ENCODE measurements at places on chromosomes 6 and 20.

DNA sequence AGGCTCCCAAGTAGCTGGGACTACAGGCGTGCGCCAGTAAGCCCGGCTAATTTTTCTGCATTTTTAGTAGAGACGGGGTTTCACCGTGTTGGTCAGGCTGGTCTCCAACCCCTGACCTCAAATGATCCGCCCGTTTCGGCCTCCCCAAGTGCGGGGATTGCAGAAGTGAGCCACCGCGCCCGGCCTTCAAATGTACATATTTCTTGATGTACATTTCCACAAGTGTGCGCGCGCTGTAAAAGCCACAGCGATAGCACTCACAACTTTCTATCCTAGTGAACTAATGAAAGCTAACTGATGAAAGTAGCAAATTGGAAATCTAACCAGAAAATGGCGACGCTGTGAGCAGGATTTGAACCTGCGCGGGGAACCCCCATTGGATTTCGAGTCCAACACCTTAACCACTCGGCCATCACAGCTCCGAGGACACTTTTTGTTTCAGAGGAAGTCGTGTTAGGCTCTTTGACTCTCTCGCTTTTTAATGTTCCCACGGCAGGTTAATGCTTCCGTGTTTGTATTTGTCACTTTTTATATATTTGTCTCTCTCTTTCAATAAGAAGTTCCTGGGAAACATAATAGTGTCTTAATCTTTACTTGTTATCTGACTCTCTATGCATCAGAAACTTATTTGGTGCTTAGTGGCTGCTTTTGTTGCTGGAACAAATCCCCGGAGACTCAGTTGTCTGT, 199.4 kb upstream of the ZNF184 start:
- no peak for DNase-seq

DNA sequence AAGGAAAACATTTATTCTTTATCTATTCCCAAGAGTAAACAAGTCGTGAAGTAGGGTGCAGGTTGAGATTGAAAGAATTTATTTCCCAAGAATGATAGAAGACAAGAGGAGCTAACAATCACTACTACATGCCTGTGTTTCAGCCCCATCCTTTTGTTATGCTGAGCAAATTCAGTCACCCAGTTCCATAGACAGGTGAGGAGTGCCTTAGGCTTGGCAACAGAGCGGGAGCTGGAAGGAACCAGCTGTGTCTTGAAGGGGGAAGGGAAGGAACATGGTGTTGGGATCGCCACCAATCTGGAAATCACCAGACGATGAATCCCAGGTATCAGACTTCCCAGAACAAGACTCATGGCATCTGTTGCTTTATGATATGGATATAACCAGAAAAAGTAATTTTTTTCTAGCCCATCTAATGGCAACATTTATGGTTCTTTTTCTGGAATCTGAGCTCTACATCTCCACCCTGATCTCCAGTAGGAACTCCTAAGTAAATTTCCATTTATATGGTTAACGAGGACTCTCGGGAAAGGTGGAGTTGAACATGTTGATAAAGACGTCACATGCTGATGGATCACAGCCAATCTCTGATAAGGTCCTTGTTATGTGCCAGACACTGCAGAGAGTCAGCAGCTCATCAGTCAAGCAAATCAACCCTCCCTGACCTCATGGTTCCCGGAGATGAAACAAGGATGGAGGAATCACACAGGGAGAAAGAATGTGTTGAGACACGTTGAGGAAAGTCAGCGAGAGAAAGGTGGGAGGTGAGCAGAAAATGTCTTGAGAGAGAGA, 344.9 kb downstream of the SMOC2 start:
- DNase-seq: no peak

DNA sequence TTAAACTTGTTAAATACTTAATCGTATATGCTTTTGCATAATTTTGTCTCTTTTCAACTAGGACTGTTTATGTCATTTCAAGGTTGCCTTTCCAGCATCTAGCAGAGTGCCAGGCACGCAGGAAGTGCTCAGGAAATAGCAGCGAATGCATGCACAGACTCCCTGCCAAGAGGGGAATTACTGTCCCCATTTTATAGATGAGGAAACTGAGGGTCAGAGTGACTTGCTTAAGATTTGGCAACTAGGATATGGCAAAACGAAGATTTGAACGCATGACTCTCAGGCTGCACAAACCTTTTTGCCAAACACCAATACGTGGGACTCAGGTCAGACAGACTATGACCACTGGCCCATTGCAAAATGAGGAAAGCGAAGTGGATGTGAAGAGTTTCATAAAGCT, 22.5 kb downstream of the EYA2 start:
- DNase-seq: no peak

DNA sequence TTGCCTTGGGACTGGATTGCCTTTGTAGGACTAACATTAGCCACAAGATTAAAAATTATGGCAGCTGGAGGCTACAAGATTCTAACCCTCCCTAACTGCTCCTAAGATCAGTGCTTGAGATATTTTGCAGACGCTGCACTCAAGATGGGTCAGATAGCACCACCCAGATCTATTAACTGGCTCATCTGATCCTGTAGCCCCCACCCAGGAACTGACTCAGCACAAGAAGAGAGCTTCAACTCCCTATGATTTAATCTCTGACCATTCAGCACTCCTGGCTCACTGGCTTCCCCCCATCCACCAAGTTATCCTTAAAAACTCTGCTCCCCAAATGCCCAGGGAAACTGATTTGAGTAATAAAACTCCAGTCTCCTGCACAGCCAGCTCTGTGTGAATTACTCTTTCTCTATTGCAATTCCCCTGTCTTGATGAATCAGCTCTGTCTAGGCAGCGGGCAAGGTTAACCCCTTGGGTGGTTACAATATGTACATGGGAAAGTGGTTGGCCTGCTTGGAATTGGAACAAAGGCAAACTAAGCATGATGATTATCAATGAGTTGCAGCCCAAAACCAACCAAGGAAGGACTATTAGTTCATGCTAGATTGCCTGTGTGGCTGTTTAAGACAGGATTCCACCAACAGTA, 111.3 kb downstream of the OR2B2 start:
- DNase-seq: no peak

GRCh38 chr6:8481727-8482126, 46.4 kb upstream of the SLC35B3 start:
- peak; percentile 64 for DNase-seq

DNA sequence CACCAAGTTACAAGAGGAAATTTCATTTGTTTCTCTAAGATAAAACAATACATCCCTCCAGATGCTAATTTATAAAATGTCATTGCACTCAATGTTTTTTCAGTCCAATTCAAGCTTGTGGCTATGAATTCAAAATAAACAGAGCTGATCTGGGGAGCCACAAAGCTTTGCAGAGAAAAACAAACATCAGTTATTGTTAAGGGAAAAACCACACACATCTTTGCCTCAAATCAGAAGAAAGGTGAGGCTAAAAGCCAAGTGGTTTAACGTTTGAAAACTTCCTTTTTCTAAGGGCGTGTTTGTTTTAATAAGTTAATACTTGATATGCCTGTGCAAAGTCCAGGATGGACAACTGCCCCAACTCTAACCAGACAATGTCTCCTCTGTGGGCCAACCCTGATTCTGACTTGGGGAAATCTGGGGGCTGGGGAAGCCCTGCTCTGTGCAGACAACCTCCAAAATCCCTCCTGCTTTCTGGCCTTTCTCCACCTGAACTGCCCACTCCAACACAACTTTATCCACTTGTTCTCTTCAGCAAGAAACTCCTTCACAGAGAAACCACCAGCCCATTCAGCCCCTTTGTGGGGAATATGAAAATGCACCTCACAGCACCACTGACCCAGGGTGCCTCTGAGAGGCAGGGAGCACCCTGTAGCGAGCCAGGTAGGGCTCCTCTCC, 44.6 kb upstream of the NT5E start:
- no peak for DNase-seq

- DNase-seq: no peak
Observed at GRCh38 chr6:36318690-36319435, 17.8 kb downstream of the BNIP5 start.

GRCh38 chr6:141309295-141309694, 823.4 kb upstream of the GJE1 start:
- no peak for DNase-seq

DNA sequence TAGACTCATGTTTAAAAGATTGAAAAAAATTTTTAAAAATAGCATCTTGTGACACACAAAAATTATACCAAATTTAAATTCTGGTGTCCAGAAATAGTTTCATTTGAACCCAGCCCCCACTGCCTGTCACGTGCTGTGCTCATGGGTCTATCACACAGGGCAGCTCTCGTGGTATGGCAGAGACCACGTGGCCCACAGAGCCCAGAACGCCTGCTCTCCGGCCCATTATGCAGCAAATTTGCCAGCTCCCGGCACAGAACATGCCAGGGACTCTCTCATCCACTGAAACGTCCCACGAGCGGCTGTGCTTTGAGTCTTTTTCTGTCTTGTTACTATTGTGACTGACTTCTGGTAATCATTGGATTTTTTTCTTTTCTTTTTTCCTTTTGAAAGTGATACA, 224.3 kb downstream of the TTLL2 start:
- no peak for DNase-seq

DNA sequence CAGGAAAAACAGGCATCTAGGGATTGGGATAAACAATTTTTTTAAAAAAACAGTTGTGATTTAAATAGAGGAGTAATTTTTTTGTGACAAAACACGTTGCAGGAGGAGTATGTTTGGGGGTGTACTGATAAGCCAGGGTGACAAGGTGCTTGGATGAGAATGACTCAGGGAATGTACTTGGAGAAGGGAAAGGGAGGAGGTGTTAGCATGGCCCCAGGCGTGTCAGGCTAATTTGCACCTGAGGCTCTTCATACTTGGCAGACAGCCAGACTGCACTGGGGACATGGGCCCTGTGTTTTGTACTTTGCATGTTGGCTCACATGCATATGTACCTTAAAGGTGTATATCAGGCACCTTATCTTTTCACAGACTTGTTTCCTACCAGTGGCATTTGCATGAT, 22.8 kb downstream of the PANK2 start:
- DNase-seq: no peak

- DNase-seq: peak; percentile 21
Observed at GRCh38 chr20:48901326-48901725, 20.2 kb upstream of the ARFGEF2 start.

- DNase-seq: no peak
Observed at GRCh38 chr20:52454660-52455059, 263.1 kb upstream of the ZFP64 start.

DNA sequence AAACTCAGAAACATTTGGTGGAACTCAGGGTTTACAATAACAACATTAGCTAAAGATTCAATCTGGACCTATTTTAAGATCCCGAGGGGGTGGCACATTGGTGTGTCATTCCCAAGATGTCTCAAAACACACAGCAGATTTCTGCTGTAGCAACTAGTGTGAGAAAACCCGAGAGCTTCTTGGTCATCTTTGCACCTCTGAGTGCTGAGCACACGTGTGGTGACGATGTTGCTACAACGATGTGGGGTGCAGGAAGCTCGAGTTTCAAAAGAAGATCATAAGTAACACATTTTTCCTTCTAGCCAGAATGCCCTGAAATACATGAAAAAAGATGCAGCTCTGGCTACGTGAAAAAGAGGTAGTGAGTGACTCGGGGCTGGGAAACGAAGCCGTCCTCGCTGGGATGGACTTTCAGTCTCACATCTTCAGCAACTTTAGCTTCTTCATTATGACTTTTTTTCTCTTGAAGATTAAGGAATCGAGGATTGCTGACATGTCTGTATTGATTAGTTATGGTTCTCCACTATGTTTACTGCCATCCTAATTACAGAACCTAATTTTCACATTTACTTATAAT, 1.5 kb downstream of the RAMACL start:
- DNase-seq: no peak

DNA sequence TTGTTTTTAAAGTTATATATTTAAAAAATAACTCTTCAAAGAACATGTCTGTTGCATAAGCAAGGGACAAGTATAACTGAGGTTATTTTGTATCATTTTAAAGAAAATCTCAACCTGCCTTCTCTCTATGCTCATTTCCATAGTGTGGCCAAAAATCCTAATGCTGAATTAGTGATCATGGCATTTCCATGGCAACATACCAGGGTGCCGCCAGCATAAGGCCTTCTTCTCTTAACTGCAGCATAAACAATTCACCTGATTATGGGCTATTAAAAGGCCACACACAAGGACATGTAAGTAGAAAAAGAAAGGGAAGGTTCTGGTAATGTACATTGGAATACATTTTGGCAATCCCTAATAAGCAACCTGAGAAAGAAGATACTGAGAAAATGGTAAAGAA, 95.1 kb upstream of the RNF217 start:
- no peak for DNase-seq

GRCh38 chr20:57051096-57051495, 215.3 kb downstream of the BMP7 start:
- no peak for DNase-seq

GRCh38 chr20:60244373-60245146, 286.3 kb downstream of the CDH26 start:
- no peak for DNase-seq

GRCh38 chr6:89272596-89272995, 42.5 kb downstream of the GABRR2 start:
- no peak for DNase-seq

- no peak for DNase-seq
Observed at GRCh38 chr20:46701057-46701456, 8.4 kb upstream of the SLC2A10 start.

- no peak for DNase-seq
Observed at GRCh38 chr6:38867726-38868125, 152.6 kb downstream of the DNAH8 start.

DNA sequence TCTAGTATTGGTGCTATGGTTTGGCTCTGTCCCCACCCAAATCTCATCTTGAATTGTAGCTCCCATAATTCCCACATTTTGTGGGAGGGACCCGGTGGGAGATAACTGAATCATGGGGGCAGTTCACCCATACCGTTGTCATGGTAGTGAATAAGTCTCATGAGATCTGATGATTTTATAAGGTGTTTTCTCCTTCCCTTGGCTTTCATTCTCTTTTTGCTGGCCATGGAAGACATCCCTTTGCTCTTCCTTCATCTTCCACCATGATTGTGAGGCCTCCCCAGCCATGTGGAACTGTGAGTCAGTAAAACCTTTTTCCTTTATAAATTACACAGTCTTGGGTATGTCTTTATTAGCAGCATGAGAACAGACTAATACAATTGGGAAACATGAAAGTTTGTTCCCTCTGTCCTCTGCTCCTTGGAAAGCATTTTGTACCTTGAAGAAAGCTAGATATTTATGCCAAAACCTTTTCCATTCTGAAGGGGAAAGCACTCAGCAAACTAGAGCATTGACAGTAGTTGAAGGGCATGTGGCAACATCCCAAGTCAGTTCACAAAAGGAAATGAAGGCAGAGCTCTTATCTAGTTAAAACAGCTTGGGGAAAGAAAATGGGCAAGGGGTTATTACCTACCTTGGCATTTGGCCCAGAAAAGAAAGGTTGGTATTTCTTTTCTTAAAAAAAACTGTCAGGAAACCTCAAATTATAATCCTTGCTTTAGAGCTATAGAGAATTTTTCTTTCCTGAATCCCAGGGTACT, 10.7 kb upstream of the TNFAIP3 start:
- DNase-seq: no peak
